ENCODE measurements at places on chromosomes 1 and 21. TPM values are rescaled to one million over a fixed set of nuclear protein-coding genes. Genes with fewer than 3 reads are reported as not detected.

FAM110D gene
- total RNA-seq = 1.0 TPM

NUDT4B gene
- total RNA-seq = 0.52 TPM

DNA sequence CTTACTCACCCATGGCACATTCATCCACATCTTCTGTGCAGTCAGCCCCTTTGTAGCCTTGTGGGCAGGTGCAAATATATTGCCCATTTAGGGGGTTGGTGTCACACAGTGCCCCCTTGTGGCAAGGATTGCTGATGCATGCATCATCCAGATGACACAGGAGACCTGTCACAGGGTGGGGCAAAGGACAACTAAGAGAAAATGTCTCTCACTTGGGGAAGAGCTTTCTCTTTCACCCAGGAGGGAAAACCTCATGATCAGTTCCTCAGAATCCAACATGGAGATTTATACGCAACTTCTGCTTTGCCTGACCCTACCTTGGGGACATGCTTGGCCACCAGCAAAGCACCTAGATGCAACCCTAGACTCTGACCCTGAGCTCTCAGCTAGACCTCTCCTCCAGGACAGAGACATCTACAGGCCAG, 71.8 kb upstream of the ADAM30 start:
- no peaks in the 10 kb centered on the region for H3K4me1 ChIP-seq
- DNase-seq = no peak
- no peaks in the 10 kb centered on the region for H3K36me3 ChIP-seq

GRCh38 chr1:235013512-235013911, 115.1 kb downstream of the TOMM20 start:
- H3K36me3 ChIP-seq = no peaks in the 10 kb centered on the region
- no peak overlapping the region for H3K4me3 ChIP-seq
- no peak overlapping the region for H3K27ac ChIP-seq
- H3K27me3 ChIP-seq = no peaks in the 10 kb centered on the region
- peak; percentile 44 for DNase-seq

- no peaks in the 10 kb centered on the region for H3K36me3 ChIP-seq
- H3K27me3 ChIP-seq = no peaks in the 10 kb centered on the region
- no peak overlapping the region for H3K4me3 ChIP-seq
- no peaks in the 10 kb centered on the region for H3K4me1 ChIP-seq
- DNase-seq = no peak
Measured at GRCh38 chr1:107706182-107706581, 258.8 kb downstream of the VAV3 start.

- H3K4me3 ChIP-seq = no peak overlapping the region
- no peak for DNase-seq
- no peak overlapping the region for H3K27ac ChIP-seq
Measured at GRCh38 chr1:4310396-4310923, 343.9 kb upstream of the AJAP1 start.

- no peaks in the 10 kb centered on the region for H3K27me3 ChIP-seq
- no peak for DNase-seq
- peaks cover 3% of the 10 kb centered on the region for H3K4me1 ChIP-seq
- no peak overlapping the region for H3K27ac ChIP-seq
- H3K4me3 ChIP-seq = no peak overlapping the region
- H3K36me3 ChIP-seq = no peaks in the 10 kb centered on the region
Measured at GRCh38 chr1:102420034-102420433, 423.3 kb upstream of the OLFM3 start.

RNU1-1 gene
- total RNA-seq = 957 TPM

PCSK9 gene
- 1.3 TPM for total RNA-seq

IFNLR1 gene
- total RNA-seq = 8.4 TPM

GRCh38 chr1:189697113-189697512, 780.6 kb downstream of the BRINP3 start:
- no peaks in the 10 kb centered on the region for H3K27me3 ChIP-seq
- H3K36me3 ChIP-seq = no peaks in the 10 kb centered on the region
- DNase-seq = no peak
- no peak overlapping the region for H3K27ac ChIP-seq
- H3K4me1 ChIP-seq = no peaks in the 10 kb centered on the region

- H3K36me3 ChIP-seq = no peaks in the 10 kb centered on the region
- no peak for DNase-seq
- peaks cover 61% of the 10 kb centered on the region for H3K4me1 ChIP-seq
- peak overlapping the region; percentile 82 for H3K27ac ChIP-seq
- H3K27me3 ChIP-seq = no peaks in the 10 kb centered on the region
Measured at GRCh38 chr1:205316161-205316566, 5.4 kb downstream of the NUAK2 start.

DNA sequence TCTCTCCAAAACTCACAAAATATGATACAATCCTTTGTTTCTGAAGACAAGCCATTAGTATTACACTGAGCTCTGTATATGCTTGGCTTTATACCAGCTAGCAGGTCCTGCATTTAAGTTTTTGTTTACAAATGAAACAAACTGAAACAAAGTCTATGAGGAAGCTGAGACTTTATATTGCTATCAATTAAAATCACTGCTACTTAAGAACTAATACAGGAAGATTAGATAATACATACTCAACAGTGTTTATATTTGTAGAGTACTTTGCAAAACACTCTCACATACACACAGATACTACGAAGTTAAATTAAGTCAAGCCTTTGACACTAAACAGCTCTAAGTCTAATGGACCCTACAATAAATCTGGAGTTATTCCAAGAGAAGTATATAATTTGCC, 247.4 kb downstream of the CRB1 start:
- DNase-seq = no peak
- H3K27ac ChIP-seq = no peak overlapping the region
- no peak overlapping the region for H3K4me3 ChIP-seq
- no peaks in the 10 kb centered on the region for H3K4me1 ChIP-seq
- H3K27me3 ChIP-seq = no peaks in the 10 kb centered on the region

GRCh38 chr1:201506092-201506491, 831 bp downstream of the CSRP1 start:
- peak overlapping the region; percentile 91 for H3K27ac ChIP-seq
- DNase-seq = no peak
- peaks cover 32% of the 10 kb centered on the region for H3K4me1 ChIP-seq
- H3K27me3 ChIP-seq = no peaks in the 10 kb centered on the region
- peak overlapping the region; percentile 74 for H3K4me3 ChIP-seq
- H3K36me3 ChIP-seq = no peaks in the 10 kb centered on the region

LEMD1 gene
- total RNA-seq = not detected

GRCh38 chr1:206468571-206468970, 1.7 kb upstream of the IKBKE start:
- no peak overlapping the region for H3K27ac ChIP-seq
- no peak for DNase-seq
- no peaks in the 10 kb centered on the region for H3K4me1 ChIP-seq
- H3K27me3 ChIP-seq = no peaks in the 10 kb centered on the region

OPRD1 gene
- total RNA-seq = 0.43 TPM

- no peaks in the 10 kb centered on the region for H3K36me3 ChIP-seq
- no peaks in the 10 kb centered on the region for H3K4me1 ChIP-seq
- H3K27me3 ChIP-seq = no peaks in the 10 kb centered on the region
- DNase-seq = no peak
- no peak overlapping the region for H3K27ac ChIP-seq
Measured at GRCh38 chr1:93395195-93395594, 49.5 kb downstream of the DR1 start.

FAM89A gene
- total RNA-seq = 6.8 TPM

DNA sequence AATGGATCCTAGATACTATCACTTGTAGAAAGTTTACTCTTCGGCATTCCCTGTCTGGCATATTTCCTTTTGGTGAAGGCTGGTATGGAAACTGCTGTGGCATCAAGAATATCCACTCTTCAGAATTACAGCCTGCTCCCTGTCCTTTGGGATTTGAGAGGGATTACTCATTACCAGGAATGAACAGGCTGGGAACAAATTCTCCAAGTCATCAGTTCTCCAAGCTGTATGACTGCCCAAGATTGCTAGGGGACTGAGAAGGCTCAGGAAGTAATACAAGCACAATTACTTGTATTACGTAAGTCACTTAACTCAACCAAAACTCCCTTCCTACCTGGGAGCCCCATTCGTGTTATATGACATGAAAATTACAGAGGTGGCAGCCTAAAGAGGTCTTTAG, 49.6 kb downstream of the CD58 start:
- H3K27ac ChIP-seq = no peak overlapping the region
- DNase-seq = no peak
- H3K36me3 ChIP-seq = no peaks in the 10 kb centered on the region
- no peaks in the 10 kb centered on the region for H3K27me3 ChIP-seq
- H3K4me1 ChIP-seq = no peaks in the 10 kb centered on the region
- no peak overlapping the region for H3K4me3 ChIP-seq

DNA sequence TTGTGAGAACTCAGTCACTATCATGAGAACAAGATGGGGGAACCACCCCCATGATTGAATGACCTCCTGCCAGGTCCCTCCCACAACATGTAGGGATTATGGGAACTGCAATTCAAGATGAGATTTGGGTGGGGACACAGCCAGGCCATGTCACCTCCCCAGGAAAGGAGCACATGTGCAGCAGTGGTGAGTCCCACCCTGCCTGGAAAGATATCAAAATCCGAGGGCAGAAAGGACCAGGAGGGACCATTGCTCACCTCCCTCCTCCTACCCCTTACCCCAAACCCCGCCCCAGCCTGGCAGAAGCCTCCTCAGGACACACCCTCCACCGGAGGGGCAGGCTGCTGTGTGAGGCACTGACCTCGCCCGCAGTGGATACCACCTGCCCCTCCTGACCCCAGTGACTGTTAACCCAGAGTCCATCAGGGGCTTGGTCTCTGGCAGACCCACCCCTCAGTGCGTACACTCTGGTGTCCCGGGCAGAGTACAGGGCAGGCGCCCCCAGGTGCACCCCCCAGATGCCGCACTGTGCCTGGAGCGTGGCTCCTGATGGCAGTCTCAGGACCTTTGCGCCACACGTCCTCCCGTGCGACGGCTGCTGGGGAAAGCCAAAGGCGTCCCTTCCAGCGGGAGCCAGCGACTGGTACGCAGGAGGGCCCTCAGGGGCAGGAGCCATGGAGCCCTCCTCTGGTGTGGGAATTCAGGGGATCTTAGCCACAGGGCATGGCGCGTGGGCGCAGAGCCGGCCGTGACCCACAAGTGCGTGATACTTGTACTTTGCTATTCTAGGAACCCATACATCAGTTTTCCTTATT, 20.9 kb downstream of the PDXK start:
- H3K27me3 ChIP-seq = no peaks in the 10 kb centered on the region
- H3K27ac ChIP-seq = no peak overlapping the region
- no peak for DNase-seq
- no peaks in the 10 kb centered on the region for H3K4me1 ChIP-seq
- H3K36me3 ChIP-seq = no peaks in the 10 kb centered on the region

- no peak for DNase-seq
- no peak overlapping the region for H3K27ac ChIP-seq
- no peaks in the 10 kb centered on the region for H3K36me3 ChIP-seq
- H3K4me3 ChIP-seq = no peak overlapping the region
- no peaks in the 10 kb centered on the region for H3K27me3 ChIP-seq
Measured at GRCh38 chr1:21206117-21206516, 29.4 kb upstream of the EIF4G3 start.

CSMD2 gene
- 0.14 TPM for total RNA-seq

DNA sequence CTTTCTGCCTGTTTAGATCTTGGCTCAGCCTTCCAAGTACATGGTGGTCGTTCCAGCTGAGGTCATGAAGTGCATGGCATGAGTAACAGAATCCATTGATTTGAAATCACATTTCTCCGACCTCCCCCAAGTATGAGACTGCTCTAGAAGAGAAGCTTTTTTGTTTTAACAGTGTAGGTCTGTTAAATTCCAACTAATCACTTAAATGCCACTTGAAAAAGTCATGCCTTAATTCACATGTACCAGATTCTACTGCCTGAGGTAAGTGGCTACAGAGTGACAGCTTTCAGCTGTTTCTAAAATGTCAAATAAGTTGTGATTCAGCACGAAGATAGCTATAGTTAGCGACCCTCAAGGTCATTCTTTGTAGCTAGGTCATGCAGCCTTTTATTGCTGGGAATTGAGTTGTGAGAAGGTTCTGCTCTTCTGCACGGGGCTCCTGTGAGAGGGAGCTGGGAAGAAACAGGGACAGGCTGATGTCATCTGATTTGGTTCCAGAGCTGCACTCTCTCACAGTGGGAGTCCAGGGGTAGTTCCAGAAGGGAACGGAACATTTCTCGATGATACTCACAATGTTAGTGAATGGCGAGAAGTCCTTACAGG, 112.7 kb downstream of the VPS13D start:
- no peaks in the 10 kb centered on the region for H3K36me3 ChIP-seq
- H3K4me3 ChIP-seq = no peak overlapping the region
- peak overlapping the region; percentile 62 for H3K27ac ChIP-seq
- DNase-seq = no peak
- no peaks in the 10 kb centered on the region for H3K27me3 ChIP-seq
- H3K4me1 ChIP-seq = peaks cover 28% of the 10 kb centered on the region

GRCh38 chr1:109381573-109381972, 16.1 kb downstream of the SORT1 start:
- no peak for DNase-seq
- no peaks in the 10 kb centered on the region for H3K36me3 ChIP-seq
- H3K4me1 ChIP-seq = peaks cover 11% of the 10 kb centered on the region
- no peak overlapping the region for H3K27ac ChIP-seq

TFF3 gene
- 5.9 TPM for total RNA-seq

PTPN14 gene
- total RNA-seq = 16.4 TPM

DNA sequence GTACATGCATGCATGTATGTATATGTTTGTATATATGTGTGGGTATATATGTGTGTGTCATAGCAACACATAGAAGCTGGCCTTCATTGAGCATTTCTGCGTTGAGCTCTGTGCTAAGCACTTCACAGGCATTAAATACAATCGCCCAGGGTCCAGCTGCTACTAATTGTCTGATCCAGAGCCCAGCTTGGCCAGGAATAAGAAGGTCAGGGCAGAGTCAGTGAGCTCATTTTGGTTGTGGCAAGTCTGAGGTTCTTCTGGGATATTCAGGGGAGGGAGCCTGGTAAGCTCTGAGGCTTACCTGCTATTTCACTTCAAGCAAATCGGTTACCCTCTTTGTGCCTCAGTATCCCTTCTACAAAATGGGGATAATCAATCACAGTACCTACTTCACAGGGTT, 59.6 kb downstream of the FOXO6 start:
- no peak overlapping the region for H3K4me3 ChIP-seq
- H3K4me1 ChIP-seq = no peaks in the 10 kb centered on the region
- H3K27me3 ChIP-seq = no peaks in the 10 kb centered on the region
- H3K27ac ChIP-seq = no peak overlapping the region
- no peaks in the 10 kb centered on the region for H3K36me3 ChIP-seq
- no peak for DNase-seq

GRCh38 chr1:6351480-6352137, 42.0 kb downstream of the ACOT7 start:
- no peak overlapping the region for H3K27ac ChIP-seq
- no peaks in the 10 kb centered on the region for H3K27me3 ChIP-seq
- DNase-seq = peak; percentile 95

All from pancreas (tissue), 10 donors.